ENCODE measurements at places on chromosomes 12 and 14. TPM values are rescaled to one million over a fixed set of nuclear protein-coding genes. Genes with fewer than 3 reads are reported as not detected.

Gene RND1
- total RNA-seq: 3.4 TPM

DNA sequence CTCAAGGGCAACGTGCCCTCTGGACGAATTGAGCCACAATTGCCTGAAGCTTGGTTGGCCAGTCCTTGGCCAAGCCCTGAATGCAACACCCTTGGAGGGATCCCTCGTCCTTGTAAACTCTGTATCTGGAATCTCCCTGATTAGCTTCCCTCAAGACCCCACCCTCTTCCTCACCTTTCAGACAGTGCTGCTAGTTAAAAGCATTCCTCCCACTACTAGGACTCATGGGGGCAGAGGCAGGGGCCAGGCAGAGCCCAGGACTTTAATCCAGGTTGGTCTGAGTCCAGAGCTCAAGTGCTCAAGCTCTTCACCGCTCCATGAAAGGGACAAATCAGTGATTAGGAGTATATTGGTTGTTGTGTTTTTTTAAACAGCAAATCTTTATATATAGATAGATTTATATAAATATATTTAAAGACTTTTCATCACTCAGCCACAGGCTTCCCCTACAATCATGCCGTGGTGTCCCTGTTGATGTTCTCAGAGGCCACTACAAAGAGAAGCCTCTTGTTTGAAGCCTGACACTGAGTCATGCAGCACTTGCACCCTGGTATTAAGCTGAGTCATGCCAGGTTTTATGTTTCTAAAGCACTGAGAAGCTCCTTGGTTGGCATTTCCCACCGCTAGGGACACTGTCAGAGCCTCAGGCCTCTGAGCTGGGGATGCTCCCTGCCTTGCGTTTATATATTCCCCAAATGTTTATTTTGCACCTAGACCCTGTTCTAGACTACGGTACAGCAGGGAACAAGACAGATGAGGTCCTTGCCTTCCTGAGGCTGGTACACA, 53.8 kb upstream of the GSC start:
- no peak for DNase-seq

DNA sequence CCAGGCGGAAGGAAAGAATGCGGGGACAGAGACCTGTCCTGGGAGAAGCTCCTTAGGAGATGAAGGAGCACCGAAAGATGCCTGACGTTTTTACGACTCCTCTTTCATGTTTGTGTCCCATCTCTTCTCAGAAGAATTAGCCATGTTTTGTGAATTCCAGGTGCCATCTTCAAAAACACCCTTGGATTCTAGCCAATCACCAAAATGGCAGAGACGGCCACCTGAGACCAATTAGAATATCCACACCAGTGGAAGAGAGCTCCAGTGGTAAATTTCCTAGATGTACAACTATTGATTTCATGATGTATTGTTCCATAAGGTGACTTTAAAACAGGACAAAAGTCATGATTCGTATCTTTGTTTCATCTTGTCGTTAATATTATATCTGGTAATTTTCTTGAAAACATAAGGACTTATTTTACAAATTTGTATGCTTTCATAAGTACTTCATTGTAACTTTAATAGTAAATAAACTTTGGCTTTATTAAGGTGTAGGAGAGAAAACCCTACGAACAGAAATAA, 62.3 kb upstream of the NUDT4 start:
- DNase-seq: no peak

- DNase-seq: no peak
Measured at GRCh38 chr12:93447555-93448290, 6.0 kb upstream of the UBE2N start.

GRCh38 chr12:47388712-47389111, 309.0 kb upstream of the AMIGO2 start:
- DNase-seq: no peak

Gene NEUROD4
- not detected for total RNA-seq

Gene TMBIM4
- total RNA-seq: 78.9 TPM

DNA sequence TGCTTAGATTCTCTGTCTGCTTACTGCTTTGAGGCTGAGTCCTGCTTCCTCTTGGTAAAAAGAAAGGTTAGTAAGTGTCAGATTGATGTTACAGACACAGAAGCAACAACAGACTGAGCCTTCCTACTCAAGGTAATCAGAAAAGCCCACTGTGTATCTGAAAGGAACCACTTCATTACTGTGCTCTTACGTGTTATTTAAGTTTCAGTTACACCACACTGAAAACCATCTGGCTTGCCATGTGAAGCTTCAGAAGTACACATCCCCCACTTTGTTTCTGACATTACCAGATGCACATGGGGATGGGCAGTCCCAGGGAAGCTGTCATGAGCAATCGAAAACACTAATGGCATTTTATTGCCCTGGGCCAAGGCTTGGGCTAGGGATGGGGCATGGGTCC, 1290.1 kb downstream of the AACS start:
- DNase-seq: no peak

DNA sequence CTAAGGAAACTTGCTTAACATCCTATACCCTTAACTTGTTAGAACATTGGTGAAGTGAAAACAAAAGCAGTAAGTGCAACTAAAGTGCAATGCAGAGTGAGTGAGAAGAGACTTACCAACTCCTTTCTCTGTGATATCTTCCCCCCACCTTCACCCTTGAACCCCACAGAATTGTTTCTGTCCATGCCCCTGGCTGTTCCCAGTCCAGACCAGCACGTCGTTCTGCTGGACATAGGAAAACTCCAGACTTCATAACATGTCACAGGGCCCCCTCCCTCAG, 91.9 kb downstream of the DAD1 start:
- DNase-seq: no peak

GRCh38 chr12:102847131-102847530, 69.9 kb downstream of the PAH start:
- no peak for DNase-seq

Gene FAM90A1
- not detected for total RNA-seq

GRCh38 chr12:100504804-100505203, 31.1 kb downstream of the NR1H4 start:
- DNase-seq: no peak

DNA sequence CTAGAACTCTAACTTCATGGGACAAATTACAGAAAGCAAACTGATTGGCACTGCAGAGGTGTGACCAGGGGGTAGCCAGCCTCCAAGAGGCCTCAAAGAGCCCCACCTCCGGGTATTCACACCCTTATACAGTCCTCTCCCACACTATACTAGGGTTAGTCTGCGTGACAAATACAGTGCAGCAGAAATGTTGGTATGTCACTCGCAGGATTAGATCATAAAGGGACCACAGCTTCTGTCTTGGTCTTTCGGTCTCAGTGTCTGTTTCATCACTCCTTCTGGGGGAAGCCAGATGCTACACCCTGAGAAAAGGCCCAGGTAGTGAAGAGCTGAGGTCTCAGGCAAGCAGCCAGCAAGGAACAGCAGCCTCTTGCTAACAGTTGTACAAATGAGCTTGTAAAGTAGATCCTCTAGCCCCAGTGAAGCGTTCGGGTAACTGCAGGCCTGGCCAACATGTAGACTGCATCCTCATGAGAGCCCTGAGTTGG, 68.9 kb upstream of the SAV1 start:
- DNase-seq: no peak

GRCh38 chr12:71870416-71870815, 30.9 kb downstream of the TBC1D15 start:
- no peak for DNase-seq

DNA sequence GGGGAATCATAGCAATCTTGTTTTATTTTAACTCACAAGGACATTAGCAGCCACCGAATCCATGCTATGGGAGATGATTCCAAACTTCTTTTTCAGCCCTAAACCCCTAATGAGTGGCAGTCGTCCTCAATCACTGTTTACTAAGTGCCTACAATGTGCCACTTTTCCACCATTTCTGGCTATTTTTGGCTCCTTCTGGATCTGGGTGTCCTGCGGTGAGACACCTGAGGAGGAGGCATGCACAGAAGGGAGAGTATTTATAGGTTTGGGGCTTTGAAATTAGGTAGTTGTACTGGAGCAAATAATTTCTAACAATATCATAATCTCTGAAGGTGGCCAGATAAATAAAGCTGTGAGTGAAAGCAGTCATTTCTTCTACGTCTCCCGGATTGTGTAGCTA, 1125.6 kb downstream of the BCL11B start:
- DNase-seq: no peak

GRCh38 chr12:56257491-56258067, 605 bp downstream of the ANKRD52 start:
- DNase-seq: peak; percentile 54

- no peak for DNase-seq
Measured at GRCh38 chr12:65614259-65614889, 209.9 kb upstream of the HMGA2 start.

DNA sequence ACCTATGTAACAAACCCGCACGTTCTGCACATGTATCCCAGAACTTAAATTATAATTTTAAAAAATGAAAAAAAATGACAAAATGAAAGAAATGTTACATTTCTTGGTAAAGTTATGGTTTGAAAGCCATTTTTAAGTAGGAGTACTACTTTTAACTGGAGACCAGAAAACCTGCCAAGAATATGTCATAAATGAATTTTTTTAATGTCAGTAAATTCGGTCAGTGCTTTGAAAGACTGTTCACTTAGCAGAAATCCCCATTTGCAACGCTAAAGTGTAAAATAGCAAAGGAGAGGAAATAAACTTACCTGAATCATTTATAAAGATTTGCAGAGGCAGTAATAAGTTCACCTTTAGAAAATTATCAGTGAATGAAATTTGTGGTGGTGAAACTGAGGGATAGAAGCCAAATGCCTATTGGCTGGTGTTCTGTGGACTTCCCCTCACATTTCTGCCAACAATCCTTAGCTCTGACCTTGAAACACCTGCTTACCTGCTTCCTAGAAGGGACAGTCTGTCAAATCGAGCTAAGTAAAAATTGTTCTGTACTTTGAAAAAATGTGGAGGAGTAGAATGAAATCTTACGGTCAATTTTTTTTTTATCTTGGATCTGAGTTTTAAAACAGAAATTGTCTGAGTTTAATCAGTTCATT, 714.2 kb downstream of the SLC6A15 start:
- DNase-seq: no peak

Gene RNASE3
- total RNA-seq: not detected

DNA sequence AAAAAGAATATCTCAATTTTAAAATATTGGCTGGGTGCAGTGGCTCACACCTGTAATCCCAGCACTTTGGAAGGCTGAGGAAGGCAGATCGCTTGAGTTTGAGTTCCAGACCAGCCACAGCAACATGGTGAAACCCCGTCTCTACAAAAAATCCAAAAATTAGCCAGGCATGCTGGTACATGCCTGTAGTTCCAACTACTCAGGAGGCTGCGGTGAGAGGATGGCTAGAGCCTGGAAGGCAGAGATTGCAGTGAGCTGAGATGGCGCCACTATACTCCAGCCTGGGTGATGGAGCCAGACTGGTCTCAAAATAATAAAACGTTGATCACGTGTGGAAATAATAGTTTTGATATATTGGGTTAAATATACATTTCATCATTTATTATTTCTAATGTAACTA, 5.7 kb downstream of the MTRFR start:
- no peak for DNase-seq

- no peak for DNase-seq
Measured at GRCh38 chr14:20386276-20386855, 26.9 kb downstream of the TEP1 start.

- no peak for DNase-seq
Measured at GRCh38 chr14:81805785-81806184, 272.1 kb upstream of the SEL1L start.

DNA sequence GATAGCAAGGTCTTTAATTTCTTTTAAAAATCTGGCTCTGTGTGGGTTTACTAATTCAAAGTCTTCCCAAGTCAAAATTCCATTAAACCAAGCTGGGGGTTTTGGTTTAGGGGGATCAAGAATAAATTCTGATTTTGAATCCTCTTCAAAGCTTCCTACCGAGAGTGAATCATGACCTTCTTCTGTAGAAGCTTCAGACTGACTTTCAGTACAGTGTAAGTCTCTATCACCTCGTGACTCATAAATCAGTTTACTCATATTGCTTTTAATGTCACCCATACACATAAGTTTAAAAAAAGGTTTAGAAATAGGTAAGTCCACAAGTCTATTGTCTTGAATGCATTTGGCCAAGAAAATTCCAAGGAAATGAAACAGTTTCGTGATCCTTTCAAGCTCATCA, 80.6 kb upstream of the STRN3 start:
- no peak for DNase-seq

GRCh38 chr12:62006076-62006732, 254.0 kb upstream of the USP15 start:
- DNase-seq: peak; percentile 59

Gene KCNMB4
- 0.34 TPM for total RNA-seq

- DNase-seq: no peak
Measured at GRCh38 chr14:99566390-99567354, 37.3 kb downstream of the CCDC85C start.

DNA sequence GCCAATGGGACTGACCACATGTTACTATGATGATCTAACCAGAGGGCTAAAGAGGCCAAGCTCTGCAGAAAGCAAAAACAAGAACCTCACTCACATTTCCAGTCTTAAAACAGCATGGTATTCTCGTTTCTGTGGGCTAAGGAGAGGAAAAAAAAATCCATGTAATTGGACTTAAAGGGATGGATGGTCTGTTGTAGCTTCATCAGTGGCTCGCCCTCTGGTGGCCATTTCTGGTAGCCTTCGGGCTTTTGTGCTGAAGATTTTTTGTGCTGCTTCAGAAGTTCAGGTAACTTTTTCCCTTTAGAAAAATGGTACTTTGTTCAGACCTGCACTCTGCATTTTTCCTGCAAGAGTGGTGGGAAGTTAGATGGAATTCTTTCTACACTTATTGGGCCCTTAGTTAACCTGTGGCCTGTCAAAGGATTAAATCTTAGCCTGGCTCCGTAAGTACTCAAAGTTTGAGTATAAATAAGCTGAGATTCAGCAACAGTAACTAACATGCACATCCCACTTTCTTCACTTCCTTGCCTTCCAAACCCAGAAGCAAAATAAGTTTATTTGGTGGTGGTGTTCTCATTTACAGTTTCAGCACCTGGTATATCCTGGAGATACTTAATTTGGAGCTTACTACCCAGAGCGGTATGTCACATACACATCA, 22.3 kb downstream of the DCAF4 start:
- DNase-seq: peak; percentile 78

Gene KCNH3
- 0.09 TPM for total RNA-seq

DNA sequence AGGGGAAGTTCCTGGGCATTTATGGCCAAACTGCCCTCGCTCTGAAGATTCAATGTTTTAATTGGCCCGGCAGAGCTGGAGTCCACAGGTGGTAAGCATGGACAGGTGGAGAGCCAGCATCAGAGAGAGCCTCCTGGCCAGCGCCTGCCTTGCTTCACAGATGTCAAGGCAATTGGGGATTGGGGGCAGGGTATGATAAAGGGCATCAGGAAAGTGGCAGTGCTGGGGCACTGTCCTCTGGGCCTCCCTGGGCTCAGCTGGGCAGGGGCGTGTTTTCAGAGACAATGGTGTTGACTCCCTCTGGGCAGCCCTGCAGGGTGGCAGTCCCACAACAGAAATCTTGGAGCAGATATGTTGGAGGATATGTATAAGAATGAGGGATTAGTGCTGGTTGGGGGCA, 237.3 kb downstream of the CACNA1C start:
- no peak for DNase-seq

Gene TMEM119
- under 0.01 TPM for total RNA-seq

Gene RNASE7
- total RNA-seq: not detected

Gene LGR5
- total RNA-seq: not detected

Data from dermis blood vessel endothelial cell (primary cell).